Neuronal stem cell (in vitro differentiated cells): ENCODE measurements at places on chromosomes 1 and 21.

DNA sequence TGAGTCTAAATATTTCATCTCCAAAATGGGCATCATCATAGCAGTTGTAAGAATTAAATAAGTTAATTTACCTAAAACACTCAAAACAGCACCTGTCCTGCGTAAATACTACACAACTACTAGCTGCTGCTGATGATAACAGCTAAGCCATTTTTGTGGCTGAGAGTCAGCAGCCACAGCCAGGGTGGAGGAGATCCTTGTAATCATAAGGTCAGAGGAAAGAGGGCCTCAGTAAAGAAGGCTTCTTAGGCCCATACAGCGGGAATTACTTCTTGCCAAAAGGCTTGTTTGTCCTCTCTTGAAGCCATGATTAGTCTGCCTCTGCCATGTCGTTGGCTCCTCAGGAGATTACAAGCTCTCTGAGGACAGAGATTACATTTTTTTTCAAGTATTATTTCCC is 245.0 kb downstream of the FGGY start:
- DNase-seq, result no peak

GRCh38 chr21:28771790-28772501 is 220.7 kb downstream of the LTN1 start:
- no peak for DNase-seq

DNA sequence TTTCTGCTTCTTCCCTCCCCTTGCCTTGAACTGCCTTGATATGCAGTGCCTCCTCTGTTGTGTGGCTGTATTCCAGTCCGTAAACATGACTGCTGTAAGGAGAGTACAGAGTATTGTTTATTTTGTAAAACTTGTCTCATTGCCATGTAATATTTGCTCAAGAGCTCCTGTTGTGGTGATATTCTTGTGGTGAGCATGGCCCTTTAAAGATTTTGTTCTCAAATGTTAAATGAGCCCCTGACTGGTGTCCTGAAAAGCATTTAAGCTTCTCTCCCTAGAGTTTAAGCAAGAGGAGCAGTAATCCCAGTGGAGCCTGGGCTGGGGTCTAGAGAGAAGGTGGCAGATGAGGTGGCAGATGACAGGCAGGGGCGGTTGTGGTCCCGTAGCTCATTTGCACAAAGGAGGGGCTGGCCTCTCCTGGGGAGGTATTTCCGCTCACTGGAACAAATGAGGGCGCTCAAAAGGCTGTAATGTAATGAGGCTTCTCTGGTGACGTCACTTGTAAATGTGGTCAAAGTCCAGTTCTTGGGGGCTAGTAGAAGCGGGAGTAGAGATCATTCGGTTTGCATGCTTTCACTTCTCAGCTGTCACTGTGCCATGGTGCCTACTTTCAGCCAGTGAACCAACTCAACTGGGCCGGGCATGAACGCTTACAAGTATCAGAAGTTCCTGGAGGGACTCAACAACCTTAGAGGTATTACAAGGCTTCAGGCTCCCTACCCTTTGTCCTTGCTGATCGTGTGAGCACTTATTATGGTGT is 46.0 kb upstream of the MACF1 start:
- DNase-seq, result no peak

- no peak for DNase-seq
These were observed 100.9 kb downstream of the DDX20 start for GRCh38 chr1:111856411-111857185.

- DNase-seq, result no peak
These were observed 32.0 kb downstream of the RIMS3 start for GRCh38 chr1:40633523-40633922.

- DNase-seq, result no peak
These were observed 461.9 kb downstream of the CAMTA1 start for GRCh38 chr1:7247158-7247557.

DNA sequence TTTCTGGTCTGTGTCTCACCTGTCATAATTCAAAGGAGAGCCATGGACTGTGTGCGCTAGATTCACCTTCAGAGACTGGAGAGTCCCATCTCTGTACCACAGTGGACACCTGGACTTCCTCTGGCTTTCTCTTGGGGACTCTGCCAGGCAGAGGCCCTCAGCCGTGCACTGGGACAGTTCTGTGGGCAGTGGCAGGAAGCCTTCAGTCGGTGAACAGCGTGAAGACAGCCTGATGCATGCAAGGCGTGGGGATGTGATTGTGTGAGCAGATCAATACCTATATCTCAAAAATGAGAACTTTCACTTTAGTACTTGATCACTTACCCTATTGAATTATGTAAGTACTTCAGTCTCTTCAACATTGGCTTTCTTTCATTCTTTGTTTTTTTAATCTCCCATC is 245.3 kb downstream of the DISC1 start:
- DNase-seq, result no peak

GRCh38 chr1:204340081-204340889 is 19.4 kb downstream of the PLEKHA6 start:
- DNase-seq, result no peak

DNA sequence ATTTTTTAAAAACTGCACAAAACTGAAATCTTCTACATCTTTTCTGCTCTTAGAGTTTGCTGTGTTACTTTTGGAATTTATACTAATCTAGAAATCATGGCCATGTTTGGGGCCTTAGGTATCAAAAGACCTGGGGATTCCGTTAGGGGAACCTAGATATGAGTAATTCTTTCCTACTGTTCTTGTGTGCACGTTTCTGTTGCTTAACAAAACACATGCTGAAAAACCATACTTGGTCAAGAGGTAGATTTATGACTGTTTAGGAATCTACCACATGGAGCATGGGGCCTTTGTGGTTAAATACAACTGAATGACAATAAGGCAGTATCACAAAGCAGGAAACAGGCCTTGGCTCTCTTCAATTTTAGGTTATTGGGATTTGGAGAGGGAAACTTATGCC is 291.9 kb upstream of the USP25 start:
- DNase-seq, result no peak
